ENCODE measurements at places on chromosomes 4 and X. TPM values are rescaled to one million over a fixed set of nuclear protein-coding genes. Genes with fewer than 3 reads are reported as not detected.

DNA sequence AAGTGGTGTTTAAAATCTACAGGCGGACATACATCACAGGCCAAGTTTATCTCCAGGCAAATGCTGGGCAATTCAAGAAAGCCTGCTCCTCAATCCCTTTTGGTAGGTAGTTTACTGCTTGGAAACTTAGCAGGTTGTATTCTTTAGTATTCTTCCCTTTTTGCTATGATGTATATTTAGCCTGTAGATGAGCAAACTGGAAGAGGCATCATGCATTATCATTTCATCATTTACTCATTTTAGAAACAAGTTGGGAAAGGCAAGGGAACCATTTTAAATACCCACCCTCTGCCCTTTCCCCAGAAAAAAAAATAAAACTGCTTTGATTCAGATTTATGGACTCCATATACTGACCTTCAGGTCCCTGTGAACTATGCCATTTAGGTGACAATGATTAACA lies 213.2 kb downstream of the CAMK2D start:
- no peak for DNase-seq

DNA sequence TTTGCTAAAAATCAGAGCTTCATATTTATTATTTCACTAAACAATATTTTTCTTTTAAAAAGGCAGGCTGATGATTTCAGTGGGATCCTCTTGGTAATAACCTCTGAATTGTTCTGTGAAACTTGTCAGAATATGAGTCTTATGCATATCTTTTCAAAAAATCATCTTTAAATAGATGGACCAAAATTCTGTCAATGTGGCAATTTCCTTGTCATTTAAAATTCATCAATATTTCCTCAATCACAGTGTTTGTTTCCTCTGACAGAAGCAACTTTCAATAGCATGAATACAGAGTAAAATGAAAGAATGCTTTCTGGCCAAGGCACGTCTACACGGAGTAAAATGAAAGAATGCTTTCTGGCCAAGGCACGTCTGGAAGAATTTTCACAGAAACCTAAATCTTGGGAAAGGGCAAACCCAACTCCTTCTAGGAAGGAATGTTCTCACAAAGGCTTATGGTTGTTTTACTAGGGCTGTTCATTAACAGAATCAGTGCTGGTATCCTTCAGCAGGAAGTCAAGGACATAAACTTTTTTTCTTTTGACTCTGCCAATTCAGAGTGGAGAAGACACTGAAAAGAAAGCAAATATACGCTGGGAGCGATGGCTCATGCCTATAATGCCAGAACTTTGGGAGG lies 99.0 kb upstream of the GPR34 start:
- no peak for DNase-seq

GRCh38 chr4:80446248-80446647 lies 110.7 kb downstream of the CFAP299 start:
- no peak for DNase-seq

- no peak for DNase-seq
These were observed 41.6 kb downstream of the EVC2 start for GRCh38 chr4:5666741-5667140.

DNA sequence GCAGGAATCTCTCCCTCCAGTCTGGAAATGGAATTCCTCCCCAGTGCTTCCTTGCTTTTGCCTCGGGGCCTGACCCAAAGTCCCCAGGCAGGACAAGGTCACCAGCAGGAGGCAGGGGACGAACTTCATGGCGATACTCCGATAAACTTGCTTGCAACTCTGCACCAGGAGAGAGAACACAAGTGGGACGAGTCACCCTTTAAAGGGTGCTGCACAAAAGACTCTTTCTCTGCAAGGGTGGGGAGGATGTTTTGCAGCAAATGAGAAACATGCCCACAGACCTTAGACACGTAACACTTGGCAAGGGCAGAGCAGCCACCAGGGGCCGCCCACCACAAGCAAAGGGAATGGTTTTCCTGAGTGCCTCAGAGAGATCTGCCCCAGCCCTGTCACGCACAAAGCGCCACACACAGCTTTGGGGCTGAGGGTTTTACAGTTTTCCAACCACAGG lies at the start of gene FGFBP2:
TSS of gene FGFBP2 (minus strand) at position 175 of the 451 bp plus-strand sequence. CDS start at position 129, 46 bp downstream.
- DNase-seq: no peak

DNA sequence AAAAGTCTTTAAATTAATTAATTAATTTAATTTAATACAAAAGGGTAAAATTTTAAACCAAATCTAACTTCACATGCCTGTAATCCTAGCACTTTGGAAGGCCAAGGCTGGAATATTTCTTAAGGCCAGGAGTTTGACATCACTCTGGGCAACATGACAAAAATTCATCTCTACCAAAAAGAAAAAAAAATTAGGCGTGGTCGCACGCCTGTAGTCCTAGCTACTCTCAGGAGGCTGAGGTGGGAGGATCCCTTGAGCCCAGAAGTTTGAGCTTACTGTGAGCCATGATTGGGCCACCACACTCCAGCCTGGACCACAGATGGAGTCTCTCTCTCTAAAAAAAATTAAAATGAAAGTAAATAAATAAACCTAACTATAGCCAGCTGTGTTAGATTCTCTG lies 39.2 kb upstream of the ANTXR2 start:
- DNase-seq: no peak

- DNase-seq: no peak
These were observed 560.7 kb upstream of the TENM3 start for GRCh38 chr4:181682367-181683047.

GRCh38 chrX:78377186-78377585 lies 49.8 kb upstream of the CYSLTR1 start:
- no peak for DNase-seq

DNA sequence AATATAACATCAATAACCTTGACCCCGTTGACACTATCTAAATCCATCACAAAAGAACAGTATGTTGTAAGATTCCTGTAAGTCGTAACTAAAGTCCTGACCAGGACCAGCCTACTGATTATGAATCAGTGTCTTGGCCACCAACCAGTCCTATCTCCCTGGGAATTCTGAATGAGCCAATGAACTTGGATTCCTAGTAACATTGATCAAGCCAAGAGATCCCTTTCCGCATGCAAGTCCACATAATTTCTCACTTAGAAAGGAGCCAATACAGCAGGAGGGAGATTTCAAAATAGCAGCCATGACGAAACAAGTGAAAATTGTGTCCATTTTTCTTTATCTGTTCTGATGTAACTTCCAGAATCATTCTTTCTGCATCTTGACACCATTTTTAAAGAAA lies 9.5 kb downstream of the XPNPEP2 start:
- no peak for DNase-seq

- no peak for DNase-seq
These were observed 353 bp downstream of the NSD2 start for GRCh38 chr4:1871471-1872021.

GRCh38 chr4:173735585-173735984 lies 205.6 kb upstream of the HAND2 start:
- no peak for DNase-seq

GRCh38 chr4:95142932-95143331 lies 385.2 kb downstream of the BMPR1B start:
- no peak for DNase-seq

The HERC6 gene
- total RNA-seq: 4.0 TPM

The TBCK gene
- 18.8 TPM for total RNA-seq

The ADGRG2 gene
- total RNA-seq: 2.3 TPM

The SLC25A4 gene
- 1,103 TPM for total RNA-seq

The POLN gene
- 2.8 TPM for total RNA-seq

The RASSF6 gene
- not detected for total RNA-seq

The ZNF157 gene
- total RNA-seq: not detected

The CT55 gene
- not detected for total RNA-seq

All from right atrium auricular region (tissue), 2 donors.